Cerebellar nuclear complex (tissue), 1 donor: ENCODE measurements at places on chromosomes 7 and 10.

DNA sequence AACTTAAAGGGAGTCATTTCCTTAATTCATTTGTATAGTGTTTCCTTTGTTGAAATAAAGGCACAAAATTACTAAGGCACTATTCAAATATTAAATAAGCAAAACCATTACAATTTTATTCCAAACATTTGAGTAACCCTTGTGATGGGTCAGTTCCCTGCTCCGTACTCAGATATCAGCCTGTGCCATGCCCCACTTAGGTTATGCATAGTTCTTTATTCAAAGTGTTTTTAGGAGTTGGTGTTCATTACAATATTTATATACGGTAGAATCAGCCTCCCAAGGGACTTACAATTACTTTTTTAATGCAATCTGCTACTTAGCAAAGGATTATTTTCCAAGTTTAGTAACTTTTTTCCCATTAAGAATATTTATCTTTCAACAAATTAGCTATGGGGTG lies 119.3 kb upstream of the SEMA3D start:
- no peak for DNase-seq

GRCh38 chr10:97150013-97150595 lies 35.7 kb downstream of the SLIT1 start:
- DNase-seq = no peak

- DNase-seq = no peak
These were observed 36.6 kb downstream of the FZD9 start for GRCh38 chr7:73470208-73470607.

DNA sequence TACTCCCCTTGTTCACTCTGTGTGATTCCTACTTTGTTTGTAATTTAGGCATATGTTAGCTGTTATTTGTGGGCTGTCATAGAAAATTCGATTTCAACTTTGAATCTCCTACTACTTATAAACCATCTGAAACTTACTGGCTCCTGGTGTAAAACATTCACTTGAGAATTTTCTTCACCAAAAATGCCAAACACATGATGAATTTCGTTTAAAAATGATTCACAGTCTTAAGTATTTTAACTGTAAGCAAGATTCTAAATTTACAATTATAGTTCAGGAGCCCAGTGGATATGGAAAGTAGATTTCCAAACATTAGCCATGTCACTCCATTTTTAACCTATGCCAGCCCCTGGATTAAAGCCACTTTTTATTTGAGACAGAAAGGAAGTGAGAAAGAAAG lies 3.1 kb downstream of the CPED1 start:
- no peak for DNase-seq

DNA sequence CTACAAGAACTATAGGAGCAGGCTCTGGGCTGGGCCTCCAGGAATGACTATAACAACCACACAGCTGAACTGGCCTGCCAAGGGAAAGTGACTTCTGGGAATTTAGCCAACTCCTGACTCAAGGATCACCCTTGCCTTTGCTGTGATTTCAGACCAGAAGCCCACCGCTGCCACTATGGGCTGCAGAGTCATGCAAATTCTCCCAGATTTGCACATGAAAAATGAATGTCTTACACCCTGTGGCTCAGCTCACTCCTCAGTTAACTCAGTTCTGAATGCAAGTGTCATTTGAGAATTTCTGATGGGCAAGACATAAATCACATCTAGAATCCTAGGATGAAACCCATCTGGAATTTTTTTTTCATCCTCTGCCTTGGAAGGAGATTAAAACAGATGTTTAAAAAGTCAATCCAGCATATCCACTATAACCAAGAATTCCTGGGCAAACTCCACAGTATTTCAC lies 186.5 kb upstream of the BET1 start:
- no peak for DNase-seq

DNA sequence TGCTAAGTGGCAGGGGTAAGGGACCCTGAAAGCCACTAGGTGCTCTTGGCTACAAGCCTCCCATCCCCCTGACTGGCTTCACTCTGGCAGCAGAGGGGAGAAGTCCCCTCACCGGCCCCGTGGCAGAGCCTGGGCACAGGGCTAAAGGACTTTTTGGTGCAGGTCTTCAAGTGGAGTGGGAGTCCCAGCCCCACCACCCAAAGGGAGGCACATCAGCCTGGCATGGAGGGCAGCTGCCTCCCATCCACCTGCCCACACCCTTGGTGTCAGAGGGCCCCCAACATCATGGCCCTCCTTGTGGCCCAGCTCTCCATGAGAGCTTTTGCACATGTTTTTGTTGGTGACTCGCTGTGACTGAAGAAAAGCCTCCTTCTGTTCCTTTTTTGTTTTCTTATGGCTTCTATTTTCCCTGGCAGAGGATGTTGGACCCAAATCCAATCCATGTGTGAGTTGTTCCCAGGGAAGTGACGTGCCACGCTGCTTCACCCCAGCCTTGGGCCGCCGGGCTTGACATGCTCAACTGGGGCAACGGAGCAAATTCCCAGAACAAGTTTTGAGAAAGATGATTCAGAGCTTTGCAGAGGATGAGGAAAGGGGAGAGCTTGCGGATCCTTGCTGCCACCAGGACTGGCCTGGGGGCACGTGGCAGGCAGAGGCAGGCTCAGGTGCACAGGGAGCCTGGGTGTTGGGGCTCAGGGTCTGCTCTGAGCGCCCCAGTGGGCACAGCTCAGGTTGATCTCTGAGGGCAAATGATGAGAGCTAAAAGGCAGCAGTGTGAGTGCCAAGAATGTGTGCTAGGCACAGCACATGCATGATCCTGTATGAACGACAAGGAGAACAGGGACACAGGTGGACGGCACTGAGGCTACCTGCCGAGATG lies 1.9 kb upstream of the AEBP1 start:
- no peak for DNase-seq

DNA sequence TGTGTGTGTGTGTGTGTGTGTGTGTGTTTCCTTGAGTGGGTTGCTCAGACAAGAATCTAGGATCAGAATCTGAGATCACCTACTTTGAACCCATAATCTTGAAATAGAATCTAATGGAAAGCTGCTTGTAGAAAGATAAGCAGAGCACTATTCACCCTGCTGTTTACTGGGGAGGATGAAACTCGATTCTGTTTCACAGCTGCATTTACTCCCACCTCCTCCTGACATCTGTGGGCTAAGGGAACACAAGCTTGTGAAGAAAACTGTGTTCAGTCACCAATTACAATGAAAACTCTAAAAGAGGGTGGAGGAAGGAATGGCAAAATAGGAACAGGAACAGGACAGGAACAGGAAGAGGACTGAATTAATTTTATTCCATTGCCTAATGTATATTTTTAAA lies 269.5 kb downstream of the TSPAN12 start:
- DNase-seq = no peak

- no peak for DNase-seq
These were observed 308.3 kb upstream of the IGFBP3 start for GRCh38 chr7:46229409-46229808.

- no peak for DNase-seq
These were observed 29.8 kb upstream of the PURB start for GRCh38 chr7:44914992-44915607.

DNA sequence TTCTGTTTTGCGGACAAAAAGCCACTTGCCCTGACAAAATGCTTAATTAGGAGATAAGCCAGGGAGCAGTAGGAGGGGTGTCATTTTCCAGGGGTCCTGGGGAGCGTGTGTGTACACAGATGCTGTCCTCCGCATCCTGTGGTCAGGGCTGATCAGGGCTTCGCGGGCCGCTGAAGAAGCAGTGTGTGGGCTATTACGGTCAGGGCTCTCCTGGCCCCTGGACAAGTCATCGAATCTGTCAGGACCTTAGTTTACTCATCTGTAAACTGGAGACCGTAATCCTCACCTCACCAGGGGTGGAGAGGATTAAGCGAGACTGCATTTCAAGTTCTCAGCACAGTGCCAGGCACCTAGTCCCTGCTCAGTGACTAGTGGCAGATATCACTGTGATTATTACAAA lies 26.0 kb upstream of the MXI1 start:
- no peak for DNase-seq

DNA sequence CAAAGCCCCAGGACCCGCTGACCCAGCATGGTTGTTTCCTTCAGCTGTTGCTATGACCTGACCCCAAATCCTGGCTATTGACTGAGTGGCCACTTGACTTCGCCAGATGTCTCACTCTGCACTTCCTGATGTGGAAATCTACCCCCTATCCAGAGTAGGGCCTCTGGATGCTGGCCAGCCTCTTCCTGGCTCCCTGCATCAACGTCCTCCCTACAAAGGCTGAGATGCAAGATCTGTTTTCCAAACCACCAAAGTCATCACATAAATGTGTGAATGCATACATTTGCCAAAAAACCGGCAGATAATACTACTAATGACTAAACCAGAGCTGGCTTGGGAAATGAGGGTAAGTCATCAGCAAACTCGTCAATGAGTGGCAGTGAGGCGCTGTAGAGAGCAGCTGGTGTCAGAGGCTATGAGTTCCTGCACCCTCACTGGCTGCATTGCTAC lies 70.4 kb downstream of the PYROXD2 start:
- no peak for DNase-seq

GRCh38 chr7:17709599-17709998 lies 230.7 kb downstream of the SNX13 start:
- no peak for DNase-seq

- no peak for DNase-seq
These were observed 313.9 kb downstream of the NXPH1 start for GRCh38 chr7:8747338-8747737.

GRCh38 chr10:79331226-79331625 lies 16.0 kb upstream of the PPIF start:
- DNase-seq = no peak

GRCh38 chr10:120477743-120478141 lies 20.7 kb downstream of the PLPP4 start:
- DNase-seq = no peak

DNA sequence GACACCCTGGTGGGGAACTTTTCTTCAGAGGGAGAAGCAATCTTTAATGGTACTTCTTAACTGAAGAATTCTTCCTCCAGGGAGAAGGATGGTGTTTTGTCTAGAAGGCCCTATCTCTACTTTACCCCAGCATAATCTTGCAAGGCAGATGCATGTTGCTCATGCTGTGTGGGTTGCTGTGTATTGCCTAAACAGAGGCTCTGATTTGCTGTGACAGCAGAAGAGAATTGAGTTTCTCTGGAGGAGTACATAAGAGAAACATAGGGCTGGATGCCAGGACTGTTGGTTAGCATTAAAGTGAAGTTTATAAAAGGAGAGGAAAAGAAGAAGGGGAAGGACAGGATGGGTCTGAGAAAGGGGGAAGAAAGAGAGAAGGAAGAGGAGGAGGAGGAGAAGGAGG lies 248.1 kb upstream of the HPS1 start:
- DNase-seq = no peak

DNA sequence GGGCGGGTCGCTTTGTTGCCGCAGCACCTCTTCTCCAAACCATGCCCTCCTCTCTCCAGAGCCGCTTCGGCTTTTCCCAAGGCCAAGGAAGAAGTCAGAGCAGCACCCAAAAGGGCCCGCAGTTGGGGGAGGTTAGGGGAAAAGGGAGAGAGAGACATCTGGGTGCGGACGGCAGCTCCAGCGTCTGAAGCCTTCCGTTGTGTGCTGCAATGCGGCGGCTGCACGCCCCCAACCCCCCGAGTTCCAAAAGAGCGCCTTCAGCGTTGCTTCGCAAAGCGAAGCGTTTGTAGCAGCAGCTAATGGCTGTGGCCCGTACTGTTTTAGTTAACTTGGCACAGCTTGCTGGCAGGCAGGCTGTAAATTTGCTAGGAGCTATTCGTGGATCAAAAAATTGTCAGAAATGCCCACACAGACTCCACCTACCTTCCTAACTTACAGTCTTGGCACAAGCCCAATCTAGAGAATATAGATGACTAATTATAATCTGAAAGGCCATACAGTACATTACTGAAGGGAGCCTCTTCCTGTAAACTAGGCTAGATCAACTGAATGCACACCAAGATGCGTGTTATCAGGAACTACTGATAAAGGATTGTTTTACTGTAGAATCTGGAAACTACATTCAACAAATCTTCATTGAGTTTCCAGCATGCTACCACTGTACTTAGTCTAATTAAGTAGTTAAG lies 1.1 kb upstream of the KBTBD2 start:
- no peak for DNase-seq

DNA sequence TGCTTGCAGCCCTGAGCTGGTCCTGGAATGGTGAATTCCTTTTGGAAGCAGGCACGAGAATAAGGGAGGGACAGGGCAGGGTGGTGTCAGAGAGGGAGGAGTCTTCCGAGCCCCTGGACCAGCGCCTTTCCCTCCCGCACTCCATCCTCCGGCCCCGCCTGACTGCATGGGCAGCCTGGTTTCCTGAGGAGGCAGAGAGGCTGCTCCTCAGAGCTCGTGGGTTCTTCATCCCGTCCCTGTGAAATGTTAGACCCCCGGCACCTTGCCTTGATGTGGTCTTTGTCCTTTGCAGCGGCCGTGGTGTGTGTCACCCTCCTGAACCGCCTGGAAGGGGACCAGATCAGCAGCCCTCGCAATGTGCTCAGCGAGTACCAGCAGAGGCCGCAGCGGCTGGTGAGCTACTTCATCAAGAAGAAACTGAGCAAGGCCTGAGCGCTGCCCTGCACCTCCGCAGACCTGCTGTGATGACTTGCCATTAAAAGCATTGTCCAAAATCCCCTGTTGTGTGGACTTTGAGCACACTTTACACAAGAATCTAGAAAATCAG lies 18.9 kb downstream of the UPP1 start:
- no peak for DNase-seq

DNA sequence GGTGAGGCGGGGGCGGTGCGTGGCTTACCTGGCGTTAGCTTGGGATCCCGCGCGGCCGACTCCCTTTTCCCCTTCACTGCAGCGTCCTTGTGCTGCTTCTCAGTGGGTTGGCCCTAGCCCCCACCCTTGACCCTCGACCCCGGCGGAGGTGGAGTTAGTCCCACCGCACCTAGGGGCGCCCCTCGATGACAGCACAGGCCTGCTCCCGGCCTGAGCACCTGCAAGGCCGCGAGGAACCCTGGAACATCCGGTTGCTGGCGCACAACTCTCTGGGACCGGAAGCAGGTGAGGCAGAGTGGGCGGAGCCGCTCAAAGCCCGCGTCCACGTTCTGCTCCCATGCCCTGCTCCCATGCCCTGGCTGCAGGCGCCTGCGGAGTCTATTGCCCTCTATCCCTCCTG lies 266.9 kb downstream of the USP6NL start:
- no peak for DNase-seq

DNA sequence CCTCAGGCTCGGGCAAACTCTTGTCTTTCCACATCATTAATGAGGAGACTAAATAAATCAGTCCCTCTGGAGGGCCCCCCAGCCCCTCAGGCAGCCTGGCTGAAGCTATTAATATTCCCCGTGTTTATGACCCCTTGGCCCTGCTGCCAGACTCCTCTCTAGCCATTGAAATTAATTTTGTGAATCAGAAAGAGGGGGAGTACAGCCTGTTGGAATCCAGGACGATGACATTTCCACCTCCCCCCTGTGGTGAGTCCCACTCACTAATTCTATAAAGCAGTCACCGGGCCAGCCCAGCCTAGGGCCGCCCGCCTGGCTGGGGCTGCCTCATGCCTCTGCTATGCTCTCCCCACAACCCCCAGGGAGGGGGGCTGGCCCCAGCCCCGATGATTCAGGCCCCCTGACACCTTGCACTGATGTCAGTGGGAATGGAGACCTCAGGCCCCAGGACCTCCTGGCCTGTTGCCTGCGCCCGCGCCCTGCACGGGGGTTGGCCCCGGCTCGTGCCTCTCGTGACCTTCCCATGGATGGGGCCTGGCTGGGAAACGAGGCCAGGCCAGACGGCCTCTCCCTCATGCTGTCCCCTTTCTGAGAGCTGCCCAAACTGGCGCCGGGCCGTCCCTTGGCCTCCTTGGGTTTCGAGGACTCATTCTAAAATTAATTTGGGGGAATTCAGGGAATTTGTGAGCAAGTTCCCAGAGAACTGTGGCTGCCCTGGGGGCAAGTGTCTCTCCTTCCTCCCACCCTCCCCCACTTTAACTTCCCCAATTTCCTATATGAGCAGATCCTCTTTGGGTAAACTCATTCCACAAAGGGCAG lies 34.0 kb downstream of the TMEM270 start:
- no peak for DNase-seq
